ENCODE measurements at places on chromosomes 11 and 22. TPM values are rescaled to one million over a fixed set of nuclear protein-coding genes. Genes with fewer than 3 reads are reported as not detected.

KRTAP5-11 gene
- not detected for total RNA-seq

SLC22A8 gene
- total RNA-seq = not detected

- no peak overlapping the region for H3K27ac ChIP-seq
- no peak overlapping the region for H3K4me3 ChIP-seq
- no peaks in the 10 kb centered on the region for H3K27me3 ChIP-seq
- H3K4me1 ChIP-seq = no peaks in the 10 kb centered on the region
- peaks cover 18% of the 10 kb centered on the region for H3K36me3 ChIP-seq
- DNase-seq = no peak
These were observed 6.0 kb downstream of the CNTF start for GRCh38 chr11:58628446-58628845.

DNA sequence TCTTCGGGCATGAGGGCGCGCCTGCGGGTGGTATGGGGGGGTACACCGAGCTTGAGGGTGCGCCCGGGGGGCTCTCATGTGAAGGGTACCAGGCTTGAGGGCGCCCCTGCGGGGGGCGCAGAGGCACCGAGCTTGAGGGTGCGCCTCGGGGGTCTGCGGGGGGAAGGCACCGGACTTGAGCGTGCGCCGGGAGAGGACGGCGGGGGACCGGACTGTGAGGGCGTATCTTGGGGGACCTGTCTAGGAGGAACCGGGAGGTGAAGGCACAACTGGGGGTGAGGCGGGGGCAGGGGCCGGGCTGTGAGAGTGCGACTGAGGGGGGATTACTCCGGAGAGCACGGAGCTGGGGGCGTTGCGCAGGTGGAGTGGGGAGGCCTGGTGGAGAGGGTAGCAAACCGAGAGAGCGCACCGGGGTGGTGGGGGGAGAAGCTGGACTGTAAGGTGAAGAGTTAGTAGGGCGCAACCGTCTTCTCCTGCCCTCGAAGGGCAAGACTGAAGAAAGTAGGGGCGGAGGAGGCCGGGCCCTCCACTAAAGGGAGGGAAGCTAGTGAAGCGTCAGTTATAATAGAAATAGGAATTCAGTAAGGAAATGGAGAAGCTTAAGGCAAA is 1.1 kb upstream of the DDX6 start:
- H3K27me3 ChIP-seq = no peaks in the 10 kb centered on the region
- no peaks in the 10 kb centered on the region for H3K36me3 ChIP-seq
- peak; percentile 77 for DNase-seq
- peak overlapping the region; percentile 95 for H3K4me3 ChIP-seq

DNA sequence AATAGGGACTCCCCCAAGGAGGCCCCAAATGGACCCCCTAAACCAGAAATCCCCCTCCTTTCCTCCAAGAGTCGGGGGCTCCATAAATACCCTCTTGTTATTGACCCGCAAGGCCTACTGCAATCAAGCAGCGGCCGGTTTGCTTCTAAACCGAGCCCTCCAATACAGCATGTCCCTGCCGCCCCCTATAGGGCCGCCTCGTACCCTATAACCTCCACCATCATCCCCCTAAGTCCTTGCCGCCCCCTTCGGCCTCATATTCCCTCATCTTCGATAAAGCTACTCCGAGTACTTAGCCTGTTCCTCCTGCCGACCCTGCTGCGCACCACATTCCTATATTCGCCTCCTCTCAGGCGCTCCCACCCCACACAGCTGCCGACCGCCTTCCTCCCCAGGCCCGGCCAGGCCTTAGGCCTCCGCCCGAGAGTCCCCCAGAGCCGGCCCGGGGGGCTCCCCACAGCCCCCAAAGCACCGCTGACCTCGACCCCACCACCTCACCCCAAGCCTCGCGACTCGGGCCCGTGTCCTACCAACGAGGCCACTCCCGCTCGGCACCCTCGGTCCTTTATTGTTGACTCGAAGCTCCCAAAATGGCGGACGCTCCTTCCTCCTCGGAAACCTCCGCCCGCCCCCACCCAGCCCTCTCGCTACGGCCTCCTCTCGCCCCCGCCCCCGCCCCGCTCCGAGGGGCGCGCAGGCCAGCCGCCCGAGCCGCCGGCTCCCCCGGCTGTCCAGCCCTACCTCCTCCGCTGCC is 430 bp downstream of the DDX6 start:
- H3K36me3 ChIP-seq = peaks cover 8% of the 10 kb centered on the region
- peak overlapping the region; percentile 95 for H3K4me3 ChIP-seq
- peak overlapping the region; percentile 100 for H3K27ac ChIP-seq
- DNase-seq = no peak
- no peaks in the 10 kb centered on the region for H3K27me3 ChIP-seq
- H3K4me1 ChIP-seq = peaks cover 36% of the 10 kb centered on the region

PMM1 gene
- 44.4 TPM for total RNA-seq

MISFA gene
- total RNA-seq = 4.6 TPM

DNA sequence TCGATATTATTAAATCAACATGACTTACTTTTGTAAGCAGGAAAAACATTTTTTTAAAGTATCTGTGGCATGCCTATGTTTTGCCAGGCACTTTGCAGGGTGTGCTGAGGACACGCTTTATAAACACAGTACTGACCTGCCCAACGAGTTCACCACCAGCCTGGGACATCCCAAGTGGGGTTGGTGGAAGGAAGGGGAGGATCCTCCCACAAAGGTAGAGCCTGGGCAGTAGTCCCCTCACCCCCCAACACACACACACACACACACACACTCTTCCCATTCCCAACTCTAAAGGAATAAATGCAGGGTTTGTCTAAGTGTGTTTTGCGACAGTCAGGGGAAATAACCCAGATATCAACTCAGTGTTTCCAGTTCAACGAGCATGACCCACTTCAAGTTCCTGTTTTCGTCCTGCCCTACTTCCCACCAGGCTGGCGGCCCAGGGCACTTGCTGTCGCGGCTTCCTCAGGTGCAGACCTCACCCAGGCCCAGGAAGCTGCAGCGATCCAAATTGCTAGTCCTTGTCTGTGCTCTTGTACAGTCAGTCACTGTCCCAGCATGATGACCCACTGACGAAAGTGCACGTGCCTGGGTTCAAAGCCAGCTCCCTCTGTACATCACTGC is 3.1 kb downstream of the CERK start:
- peak overlapping the region; percentile 61 for H3K27ac ChIP-seq
- no peak overlapping the region for H3K4me3 ChIP-seq

GRCh38 chr11:95363708-95364107 is 132.7 kb upstream of the SESN3 start:
- DNase-seq = no peak
- no peaks in the 10 kb centered on the region for H3K36me3 ChIP-seq
- no peak overlapping the region for H3K4me3 ChIP-seq
- H3K27ac ChIP-seq = no peak overlapping the region
- no peaks in the 10 kb centered on the region for H3K27me3 ChIP-seq
- H3K4me1 ChIP-seq = peaks cover 21% of the 10 kb centered on the region

DNA sequence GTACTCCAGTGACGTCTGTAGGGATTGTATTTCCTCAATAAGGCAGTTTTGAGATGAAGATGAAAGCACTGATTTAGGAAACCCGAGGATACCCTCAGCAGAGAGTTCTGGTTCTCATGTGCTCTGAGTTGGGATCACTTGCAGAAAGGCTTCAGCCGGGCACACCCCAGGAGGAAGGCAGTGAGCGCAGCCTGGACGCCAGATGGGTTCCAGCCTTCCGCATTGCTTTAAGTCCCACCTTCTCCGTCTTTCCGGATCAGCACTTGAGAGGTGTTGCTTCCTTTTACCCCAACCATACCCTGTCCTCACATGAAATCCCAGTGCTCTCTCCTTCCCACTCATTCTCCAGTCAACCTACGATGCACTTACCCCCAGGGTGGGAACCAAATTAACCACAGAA is 239.5 kb upstream of the CADM1 start:
- no peak overlapping the region for H3K4me3 ChIP-seq
- H3K27ac ChIP-seq = no peak overlapping the region

SLC22A25 gene
- total RNA-seq = not detected

DNA sequence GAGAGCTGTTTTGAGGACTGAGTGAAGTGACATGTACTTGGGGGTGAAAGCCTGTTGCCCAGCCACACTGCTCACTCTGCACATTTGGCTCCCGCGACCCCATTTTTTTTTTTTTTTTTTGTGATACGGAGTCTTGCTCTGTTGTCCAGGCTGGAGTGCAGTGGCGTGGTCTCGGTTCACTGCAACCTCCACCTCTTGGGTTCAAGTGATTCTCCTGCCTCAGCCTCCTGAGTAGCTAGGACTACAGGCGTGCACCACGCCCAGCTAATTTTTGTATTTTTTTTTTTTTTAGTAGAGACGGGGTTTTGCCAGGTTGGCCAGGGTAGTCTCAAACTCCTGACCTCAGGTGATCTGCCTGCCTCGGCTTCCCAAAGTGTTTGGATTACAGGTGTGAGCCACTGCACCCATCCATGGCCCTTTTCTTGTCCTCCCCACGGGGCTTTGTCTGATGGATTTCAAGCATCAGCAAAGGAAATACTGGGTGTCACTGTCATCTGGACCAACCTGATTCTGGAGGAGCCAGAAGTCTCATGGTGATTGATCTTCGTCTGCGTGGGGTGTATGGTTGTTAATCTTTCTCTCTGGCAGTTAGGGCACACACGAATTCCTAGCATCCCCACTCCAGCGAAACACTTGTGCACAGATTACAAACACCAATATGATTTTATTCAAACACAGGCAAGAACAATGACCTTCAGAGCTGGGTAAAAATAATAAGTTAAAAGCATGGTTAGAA is 3.4 kb upstream of the UCP3 start:
- no peaks in the 10 kb centered on the region for H3K36me3 ChIP-seq
- no peak for DNase-seq
- no peak overlapping the region for H3K27ac ChIP-seq
- no peaks in the 10 kb centered on the region for H3K4me1 ChIP-seq
- no peak overlapping the region for H3K4me3 ChIP-seq
- H3K27me3 ChIP-seq = no peaks in the 10 kb centered on the region

- DNase-seq = no peak
- H3K4me3 ChIP-seq = no peak overlapping the region
- no peak overlapping the region for H3K27ac ChIP-seq
- no peaks in the 10 kb centered on the region for H3K4me1 ChIP-seq
- no peaks in the 10 kb centered on the region for H3K36me3 ChIP-seq
- H3K27me3 ChIP-seq = no peaks in the 10 kb centered on the region
These were observed 19.8 kb downstream of the MMP27 start for GRCh38 chr11:102685754-102686153.

CASP5 gene
- total RNA-seq = 1.9 TPM

VPS11 gene
- total RNA-seq = 41.5 TPM

GRCh38 chr11:9626496-9627394 is 37.1 kb upstream of the SWAP70 start:
- H3K27me3 ChIP-seq = no peaks in the 10 kb centered on the region
- no peak overlapping the region for H3K27ac ChIP-seq
- H3K36me3 ChIP-seq = no peaks in the 10 kb centered on the region
- DNase-seq = no peak
- H3K4me1 ChIP-seq = no peaks in the 10 kb centered on the region
- H3K4me3 ChIP-seq = no peak overlapping the region

- no peak overlapping the region for H3K27ac ChIP-seq
- no peak for DNase-seq
- no peak overlapping the region for H3K4me3 ChIP-seq
- no peaks in the 10 kb centered on the region for H3K36me3 ChIP-seq
- no peaks in the 10 kb centered on the region for H3K27me3 ChIP-seq
These were observed 1.4 kb downstream of the TRIM34 start for GRCh38 chr11:5626196-5626595.

INTS4 gene
- total RNA-seq = 35.9 TPM

GRCh38 chr11:12288212-12288930 is 89.0 kb upstream of the PARVA start:
- no peak overlapping the region for H3K4me3 ChIP-seq
- no peaks in the 10 kb centered on the region for H3K36me3 ChIP-seq
- H3K27ac ChIP-seq = no peak overlapping the region
- DNase-seq = peak; percentile 83
